ENCODE measurements at places on chromosomes 5 and 9.

DNA sequence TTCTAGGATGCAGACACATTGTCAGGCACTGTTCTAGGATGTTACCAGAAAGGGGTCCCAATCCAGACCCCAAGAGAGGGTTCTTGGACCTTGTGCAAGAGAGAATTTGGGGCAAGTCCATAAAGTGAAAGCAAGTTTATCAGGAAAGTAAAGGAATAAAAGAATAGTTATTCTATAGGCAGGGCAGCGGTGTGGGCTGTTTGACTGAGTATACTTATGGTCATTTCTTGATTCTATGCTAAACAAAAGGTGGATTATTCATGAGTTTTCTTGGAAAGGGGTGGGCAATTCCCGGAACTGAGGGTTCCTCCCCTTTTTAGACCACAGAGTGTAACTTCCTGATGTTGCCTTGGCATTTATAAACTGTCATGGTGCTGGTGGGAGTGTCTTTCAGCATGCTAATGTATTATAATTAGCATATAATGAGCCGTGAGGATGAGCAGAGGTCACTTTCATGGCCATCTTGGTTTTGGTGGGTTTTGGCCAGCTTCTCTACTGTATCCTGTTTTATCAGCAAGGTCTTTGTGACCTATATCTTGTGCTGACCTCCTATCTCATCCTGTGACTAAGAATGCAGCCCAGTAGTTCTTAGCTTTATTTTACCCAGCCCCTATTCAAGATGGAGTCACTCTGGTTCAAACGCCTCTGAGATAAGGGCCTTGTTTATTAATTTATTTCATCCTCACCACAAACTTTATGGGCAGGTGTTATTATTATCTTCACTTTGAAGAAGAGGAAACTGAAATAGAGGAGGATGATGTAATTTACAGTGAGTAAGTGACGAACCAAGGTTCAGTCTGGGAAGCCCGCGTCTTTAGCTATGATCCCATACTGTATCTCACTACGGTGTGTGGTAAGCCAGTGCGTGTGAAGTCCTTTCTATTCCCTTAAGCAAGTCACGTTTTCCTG, 186.0 kb upstream of the KLF4 start:
- DNase-seq = no peak

DNA sequence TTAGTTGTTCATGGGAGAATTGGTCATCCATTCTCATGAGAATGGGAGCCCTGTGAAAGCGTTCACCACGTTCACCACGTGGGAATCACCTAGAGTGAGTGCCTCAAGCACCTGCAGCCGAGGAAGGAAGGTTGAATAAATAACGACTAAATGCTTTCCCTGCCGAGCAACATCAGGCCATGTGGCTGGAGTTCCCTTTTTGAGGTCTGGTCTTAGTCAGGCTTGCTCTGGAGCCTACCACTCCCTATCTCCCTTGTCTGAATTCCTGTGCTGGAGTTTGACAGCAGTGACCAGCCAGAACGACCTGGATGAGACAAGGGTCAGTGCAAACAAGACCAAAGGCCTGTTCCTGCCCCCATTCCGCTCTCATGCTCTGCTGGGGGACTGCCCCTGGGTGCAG, 28.5 kb downstream of the KCNMB1 start:
- no peak for DNase-seq

DNA sequence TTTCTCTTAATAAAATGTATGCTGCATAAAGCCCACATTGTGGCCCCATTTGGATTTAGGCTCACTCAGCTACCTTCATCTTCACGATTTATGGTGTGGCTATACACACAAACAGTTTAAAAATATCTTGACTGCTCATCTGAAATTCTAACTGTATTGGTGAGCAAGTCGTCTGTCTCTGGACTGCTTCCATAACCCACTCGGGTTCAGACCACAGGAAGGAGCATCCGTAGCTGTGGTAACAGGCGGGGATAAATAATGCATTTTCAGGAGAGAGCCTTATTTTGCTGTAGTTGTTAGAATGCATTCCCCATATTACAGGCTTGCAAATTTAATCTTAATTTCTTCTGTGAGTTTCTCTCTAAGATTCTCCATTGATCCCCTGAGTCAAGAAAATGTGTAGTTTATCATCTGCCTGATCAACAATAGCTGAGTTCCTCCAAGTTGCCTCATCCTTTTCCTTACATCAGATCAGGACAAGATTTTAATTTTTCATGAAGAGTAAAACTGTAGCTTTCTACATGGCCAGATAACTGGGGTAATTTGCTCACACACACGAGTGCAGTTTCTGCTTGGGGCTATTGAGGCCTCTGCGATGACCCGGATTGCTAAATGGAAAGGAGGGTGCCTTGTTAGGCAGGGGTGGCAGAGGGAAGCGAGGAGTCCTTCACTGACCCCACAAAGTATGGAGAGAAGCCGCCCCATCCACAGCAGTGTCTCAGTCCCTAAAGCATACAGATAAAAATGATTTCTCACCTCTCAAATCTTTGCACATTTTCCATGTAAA, 133.9 kb downstream of the FSTL4 start:
- DNase-seq = no peak

- DNase-seq = no peak
Observed at GRCh38 chr5:105689596-105689995, 1981.1 kb downstream of the EFNA5 start.

DNA sequence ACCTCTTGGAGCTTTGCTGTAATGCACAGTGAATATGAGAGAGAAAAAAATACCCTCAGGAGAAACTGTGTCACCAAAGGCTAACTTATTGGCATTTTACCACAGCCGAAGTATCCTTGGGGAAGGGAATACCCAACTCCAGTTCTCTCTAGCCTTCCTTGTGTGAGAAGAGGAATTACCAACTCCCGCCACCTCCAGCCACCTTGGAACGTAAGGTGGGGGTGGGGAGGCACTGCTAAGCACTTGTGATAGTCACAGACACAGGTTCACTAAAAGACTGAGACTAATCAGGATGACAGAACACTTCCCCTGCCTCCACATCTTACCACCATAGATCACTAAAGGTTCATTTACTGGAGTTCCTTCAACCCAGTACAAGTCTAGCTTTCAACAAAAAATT, 102.0 kb upstream of the ADAMTS19 start:
- DNase-seq = no peak

DNA sequence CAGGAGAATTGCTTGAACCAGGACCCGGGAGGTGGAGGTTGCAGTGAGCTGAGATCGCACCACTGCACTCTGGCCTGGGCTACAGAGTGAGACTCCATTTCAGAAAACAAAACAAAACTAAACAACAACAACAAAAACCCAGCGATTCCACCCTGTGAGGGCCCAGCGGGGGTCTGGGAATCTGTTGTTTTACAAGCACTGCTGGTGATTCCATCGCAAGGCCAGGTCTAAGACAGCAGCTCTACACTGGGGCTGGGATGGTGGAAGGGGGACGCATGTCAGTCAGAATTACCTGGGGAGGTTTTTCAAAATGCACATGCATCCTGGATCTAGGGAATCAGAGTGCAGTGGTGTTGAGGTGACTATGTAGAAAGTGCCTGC, 90.9 kb downstream of the ANKRD55 start:
- no peak for DNase-seq

- no peak for DNase-seq
Observed at GRCh38 chr5:68548959-68549676, 333.6 kb downstream of the PIK3R1 start.

- no peak for DNase-seq
Observed at GRCh38 chr5:95531491-95531890, 23.3 kb downstream of the SKIC3 start.

DNA sequence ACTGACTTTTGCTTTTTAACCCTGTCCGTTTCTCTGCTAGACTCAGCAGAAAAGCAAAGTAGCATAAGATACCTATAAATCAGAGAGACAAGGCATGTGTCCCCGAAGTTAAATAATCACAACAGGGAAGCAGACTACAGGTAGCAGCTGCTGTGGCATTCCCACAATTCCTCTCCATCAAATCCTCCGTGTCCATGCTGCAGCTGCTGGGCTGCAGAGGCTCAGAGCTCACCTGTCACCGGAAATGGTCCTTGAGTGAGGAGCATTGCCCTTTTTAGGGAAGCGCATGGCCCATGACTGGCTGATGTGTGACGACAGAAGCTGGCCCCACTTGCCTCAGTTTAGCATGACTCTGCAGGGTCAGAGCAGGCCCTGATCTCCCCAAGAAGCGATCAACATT, 125.0 kb downstream of the MSX2 start:
- DNase-seq = no peak
